ENCODE measurements at places on chromosomes 4 and X.

- no peak for DNase-seq
Measured at GRCh38 chr4:94889523-94889922, 131.8 kb downstream of the BMPR1B start.

DNA sequence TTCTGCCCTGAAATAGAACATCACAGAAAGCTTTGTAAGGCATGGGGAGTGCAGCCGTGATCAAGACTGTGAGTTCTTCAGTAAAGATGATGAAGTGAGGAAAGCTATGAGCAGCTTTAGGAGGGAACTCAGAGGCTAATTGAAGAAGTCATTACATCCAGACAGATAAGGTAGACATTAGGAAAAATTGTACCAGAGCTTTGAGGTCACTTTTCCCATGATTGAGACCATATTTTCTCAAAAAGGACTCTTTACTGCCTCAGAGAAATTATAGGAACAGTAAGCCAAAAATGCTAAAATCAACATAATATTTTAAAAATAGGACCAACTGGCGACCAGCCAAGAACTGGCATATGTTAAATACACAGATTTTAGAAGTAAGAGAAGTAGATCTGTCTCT, 11.2 kb downstream of the CHST7 start:
- no peak for DNase-seq

- no peak for DNase-seq
Measured at GRCh38 chr4:11069083-11069482, 359.6 kb downstream of the HS3ST1 start.

- no peak for DNase-seq
Measured at GRCh38 chr4:45410701-45411210, 684.4 kb upstream of the GNPDA2 start.

- DNase-seq: no peak
Measured at GRCh38 chr4:113958766-113959538, 20.5 kb downstream of the ARSJ start.

- no peak for DNase-seq
Measured at GRCh38 chr4:132592340-132592739, 556.8 kb upstream of the PCDH10 start.

GRCh38 chrX:2447484-2447883, 53.3 kb downstream of the DHRSX start:
- no peak for DNase-seq

DNA sequence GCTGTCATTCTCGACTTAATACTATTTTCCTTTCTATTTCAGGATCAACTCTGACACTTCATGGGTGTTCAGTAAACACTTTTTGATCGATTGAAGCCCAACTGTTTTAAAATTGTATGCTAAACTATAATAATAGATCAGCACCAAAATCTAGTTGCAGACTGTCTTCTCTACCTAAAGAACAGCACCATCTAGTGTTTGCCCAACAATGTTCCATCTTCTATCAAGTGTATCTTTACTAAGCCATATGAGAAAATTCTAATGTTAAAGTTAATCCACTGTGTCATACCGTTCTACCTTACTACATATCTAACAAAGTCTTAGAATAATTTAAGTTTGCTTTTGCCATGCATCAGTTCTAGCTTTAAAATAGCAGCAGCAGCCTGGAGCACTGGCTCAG, 113.0 kb upstream of the PRDX4 start:
- no peak for DNase-seq
